GM23338 (cell line): ENCODE measurements at places on chromosomes 7 and 10.
A peak's percentile ranks its signal among the peaks of the same experiment; 100 is the strongest.

DNA sequence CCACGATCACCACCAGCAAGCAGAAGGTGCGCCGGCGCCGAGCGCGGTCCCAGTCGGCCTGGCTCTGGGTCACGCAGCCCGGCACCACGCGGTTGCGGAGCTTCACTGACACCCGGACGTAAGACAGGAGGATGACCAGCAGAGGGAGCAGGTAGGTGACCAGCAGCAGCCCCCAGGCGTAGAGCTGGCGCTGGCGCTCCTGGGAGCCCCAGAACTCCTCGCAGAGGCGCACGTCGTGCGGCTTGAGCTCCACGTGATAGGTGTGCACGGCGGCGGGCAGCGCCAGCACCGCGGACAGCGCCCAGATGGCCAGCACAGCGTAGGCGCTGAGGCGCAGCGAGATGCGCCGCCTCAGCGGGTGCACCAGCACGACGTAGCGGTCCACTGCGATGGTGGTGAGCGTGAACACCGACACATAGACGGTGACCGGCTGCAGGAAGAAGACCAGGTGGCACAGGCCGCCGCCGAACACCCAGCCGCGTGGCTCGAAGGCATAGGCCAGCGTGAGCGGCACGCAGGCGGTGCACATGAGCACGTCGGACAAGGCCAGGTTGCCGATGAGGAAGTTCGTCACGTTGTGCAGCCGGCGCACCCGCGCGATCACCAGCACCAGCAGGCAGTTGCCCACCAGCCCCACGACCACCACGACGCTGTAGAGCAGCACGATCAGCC is 920 bp downstream of the PRLHR start:
- DNase-seq, result peak; percentile 97

GRCh38 chr7:101506531-101506930 is 122.6 kb downstream of the MYL10 start:
- DNase-seq, result no peak

GRCh38 chr10:82037076-82037475 is 162.1 kb downstream of the NRG3 start:
- no peak for DNase-seq

- DNase-seq, result no peak
These were observed 138.0 kb downstream of the FRMD4A start for GRCh38 chr10:14192746-14193145.

DNA sequence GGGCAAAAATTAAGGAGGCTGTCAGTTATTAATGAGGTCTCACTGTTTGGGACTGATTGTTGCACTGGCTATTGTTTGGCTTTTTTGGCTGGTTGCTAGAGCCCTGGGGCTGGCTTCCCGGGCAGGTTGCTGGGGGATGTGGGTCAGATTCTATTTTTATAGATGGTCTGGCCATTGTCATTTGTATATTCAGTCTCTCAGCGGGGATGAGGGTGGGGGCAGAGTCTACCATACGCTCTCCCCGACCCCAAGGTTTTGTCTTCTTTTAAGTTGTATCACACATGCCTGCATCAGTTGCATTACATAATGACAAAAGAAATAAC is 84.3 kb upstream of the GRB10 start:
- DNase-seq, result no peak

DNA sequence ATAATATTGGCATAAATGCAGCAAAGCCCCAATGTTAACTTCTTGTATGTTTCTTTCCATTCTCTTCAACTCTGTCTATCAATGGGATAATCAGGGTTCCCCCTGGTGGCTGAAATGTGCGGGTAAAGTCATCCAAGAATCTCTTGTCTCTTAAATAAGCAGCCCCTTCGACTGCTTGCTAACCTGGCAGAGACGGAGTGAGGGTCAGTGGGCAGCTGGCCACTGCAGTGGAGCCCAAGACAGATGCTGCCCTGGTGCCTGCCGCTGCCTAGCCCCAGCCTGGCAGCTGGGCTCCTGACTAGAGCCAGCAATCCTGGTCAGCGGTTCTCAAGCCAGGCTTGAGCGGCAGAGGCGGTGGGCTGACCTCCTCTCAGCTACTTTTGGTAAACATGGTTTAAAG is 248.9 kb downstream of the COBL start:
- peak; percentile 93 for DNase-seq

DNA sequence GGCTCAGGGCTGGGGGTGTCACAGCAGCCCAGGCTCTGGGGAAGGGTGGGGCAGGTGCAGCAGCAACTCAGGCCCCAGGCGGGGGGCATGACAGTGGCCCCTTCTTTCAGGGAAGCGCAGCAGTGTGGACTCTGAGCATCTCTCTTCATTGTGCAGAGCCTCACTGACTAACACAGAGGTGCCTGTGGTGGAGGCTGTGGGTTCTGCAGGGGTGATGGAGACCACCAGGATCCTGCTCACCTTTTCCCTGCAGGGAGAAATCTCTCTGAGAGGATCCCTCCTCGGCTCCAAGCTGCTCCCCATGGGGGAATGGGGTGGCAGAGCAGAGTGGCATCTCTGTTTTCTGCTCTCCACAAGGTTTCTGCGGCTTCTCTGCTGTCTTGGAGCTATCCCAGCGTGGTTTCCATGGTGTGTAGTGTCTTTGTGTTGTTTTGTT is 37.8 kb upstream of the SHH start:
- DNase-seq, result no peak

- DNase-seq, result no peak
These were observed 113.5 kb downstream of the CELF2 start for GRCh38 chr10:11131112-11131639.

GRCh38 chr10:44297963-44298362 is 86.9 kb downstream of the CXCL12 start:
- peak; percentile 51 for DNase-seq

GRCh38 chr7:121689749-121690148 is 183.2 kb upstream of the PTPRZ1 start:
- DNase-seq, result no peak

DNA sequence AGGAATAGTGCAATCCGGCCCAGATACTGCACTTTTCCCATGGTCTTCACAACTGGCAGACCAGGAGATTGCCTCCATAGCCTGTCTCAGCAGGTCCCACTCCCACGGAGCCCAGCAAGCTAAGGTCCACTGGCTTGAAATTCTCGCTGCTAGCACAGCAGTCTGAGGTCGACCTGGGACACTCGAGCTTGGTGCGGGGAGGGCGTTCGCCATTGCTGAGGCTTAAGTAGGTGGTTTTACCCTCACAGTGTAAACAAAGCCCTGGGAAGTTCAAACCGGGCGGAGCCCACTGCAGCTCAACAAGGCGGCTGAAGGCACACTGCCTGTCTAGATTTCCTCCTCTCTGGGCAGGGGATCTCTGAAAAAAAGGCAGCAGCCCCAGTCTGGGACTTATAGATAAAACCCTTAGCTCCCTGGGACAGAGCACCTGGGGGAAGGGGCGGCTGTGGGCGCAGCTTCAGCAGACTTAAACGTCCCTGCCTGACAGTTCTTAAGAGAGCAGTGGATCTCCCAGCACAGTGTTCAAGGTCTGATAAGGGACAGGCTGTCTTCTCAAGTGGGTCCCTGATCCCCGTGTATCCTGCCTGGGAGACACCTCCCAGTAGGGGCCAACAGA is 293.5 kb upstream of the GALNT17 start:
- DNase-seq, result no peak

DNA sequence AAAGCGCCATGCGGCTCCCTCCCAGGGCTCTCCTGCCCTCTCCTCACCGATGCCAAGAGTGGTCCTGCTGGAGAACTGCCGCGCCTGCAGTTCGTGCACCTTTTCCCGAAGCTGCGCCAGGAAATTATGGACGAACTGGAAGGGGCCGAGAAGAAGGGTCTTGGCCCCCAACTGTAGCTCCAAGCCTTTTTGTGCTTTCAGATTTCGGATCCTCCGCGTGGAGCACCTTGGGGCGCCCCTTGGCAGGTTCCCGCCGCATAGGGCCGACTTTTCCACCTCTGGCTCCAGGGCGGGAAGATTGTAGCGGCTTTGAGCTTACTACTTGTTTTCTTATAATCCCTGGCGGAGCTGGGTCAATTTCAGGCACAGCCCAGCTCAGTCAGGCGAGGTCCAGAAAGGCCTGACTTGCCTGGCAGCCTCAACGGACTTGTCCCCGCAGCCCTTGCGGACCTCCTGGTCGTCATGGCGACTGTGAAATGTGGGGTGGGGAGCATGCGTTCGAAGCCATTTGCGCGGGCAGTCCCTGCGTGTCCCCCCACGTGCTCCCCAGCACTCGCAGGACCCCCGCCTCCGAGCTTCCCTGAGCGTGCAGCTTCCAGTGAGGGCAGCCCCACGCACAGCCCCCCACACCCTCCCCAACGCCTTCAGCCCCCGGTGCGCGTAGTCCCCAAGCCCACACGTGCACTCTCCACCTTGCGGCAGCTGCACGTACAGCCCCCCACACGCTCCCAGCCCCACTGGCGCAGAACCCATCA is 129.9 kb downstream of the KBTBD2 start:
- peak; percentile 73 for DNase-seq

DNA sequence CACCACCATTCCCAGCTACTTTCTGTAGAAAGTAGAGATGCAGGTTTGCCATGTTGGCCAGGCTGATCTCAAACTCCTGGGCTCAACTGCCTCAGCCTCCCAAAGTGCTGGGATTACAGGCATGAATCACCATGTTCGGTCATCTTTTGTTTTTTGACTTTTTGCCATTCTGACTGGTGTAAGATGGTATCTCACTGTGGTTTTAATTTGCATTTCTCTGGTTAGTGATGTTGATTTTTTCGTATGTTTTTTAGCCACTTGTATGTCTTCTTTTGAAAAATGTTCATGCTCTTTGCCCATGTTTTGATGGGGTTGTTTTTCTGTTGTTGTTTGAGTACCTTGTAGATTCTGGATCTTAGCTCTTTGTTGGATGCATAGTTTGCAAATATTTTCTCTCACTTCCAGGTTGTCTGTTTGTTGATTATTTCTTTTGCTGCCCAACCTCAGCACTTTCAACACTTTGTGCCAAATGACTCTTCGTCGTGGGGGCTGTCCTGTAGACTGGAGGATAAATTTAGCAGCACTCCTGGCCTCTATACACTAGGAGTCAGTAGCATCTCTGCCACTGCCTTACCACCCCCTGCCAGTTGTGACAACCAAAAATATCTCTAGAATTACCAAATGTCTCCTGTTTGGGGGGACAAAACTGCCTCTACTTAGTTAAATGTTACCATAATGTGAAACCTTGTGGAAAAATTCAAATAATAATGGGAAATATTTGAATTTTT is 6.5 kb upstream of the CPED1 start:
- DNase-seq, result peak; percentile 38

DNA sequence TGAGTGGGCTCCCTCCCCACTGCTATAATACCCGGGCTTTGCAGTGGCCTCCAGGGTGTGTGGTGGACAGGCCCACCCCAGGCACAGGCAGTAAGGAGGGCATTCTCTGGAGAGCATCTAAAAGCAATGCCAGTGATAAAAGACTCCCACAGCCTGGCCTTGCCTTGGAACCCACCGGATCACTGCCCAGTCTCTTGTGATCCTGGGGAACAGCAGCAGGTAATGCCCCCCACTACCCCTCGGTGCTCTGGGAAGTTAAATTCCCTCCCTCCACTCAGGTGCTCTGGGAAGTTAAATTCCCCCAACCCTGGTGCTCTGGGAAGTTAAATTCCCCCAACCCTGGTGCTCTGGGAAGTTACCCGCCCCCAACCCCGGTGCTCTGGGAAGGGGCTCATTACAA is 565.2 kb downstream of the TCERG1L start:
- DNase-seq, result no peak

GRCh38 chr7:33893377-33893776 is 12.0 kb upstream of the BMPER start:
- DNase-seq, result no peak

DNA sequence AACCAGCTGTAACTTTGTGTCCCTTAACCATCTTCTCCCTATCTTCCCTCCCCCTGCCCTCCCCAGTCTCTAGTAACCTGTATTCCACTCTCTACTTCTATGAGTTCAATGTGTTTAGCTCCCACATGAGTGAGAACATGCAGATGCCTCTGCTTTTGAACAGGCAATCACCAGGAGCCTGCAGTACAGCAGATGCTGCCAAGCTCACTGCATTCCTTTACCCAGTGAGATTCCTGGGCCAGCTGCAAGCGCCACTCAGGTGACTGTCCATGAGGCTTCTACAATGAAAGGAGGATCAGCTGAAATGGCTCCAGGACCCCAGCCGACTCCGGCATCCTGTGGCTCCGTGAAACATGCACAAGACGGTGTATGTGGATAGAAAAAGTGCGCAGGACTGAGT is 15.7 kb downstream of the GRID1 start:
- DNase-seq, result no peak

- DNase-seq, result no peak
These were observed 16.6 kb upstream of the AFAP1L2 start for GRCh38 chr10:114420811-114421485.

DNA sequence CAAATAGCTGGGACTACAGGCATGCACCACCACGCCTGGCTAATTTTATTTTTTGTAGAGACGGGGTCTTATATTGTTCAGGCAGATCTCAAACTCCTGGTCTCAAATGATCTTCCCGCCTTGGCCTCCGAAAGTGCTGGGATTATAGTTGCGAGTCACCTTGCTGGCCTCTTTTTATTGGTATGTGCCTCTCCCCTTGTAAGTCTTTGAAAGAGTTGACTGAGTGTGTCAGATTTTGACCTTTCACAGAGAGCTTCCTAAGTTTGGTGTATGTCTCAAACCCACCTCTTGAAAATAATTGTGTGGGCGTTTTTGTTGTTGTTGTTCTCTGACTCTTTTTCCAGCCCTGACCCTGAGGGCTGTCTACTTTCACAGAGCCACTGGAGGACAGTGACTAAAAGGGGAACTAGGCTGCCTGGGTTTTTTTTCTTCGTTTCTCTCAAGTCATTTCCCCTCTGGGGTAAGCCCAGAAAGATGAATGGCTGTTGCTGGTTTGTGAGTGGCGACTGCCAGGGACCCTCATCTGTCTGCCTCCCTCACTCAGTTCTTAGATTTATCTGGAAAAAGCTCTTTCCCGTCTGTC is 262.8 kb downstream of the ZEB1 start:
- no peak for DNase-seq

DNA sequence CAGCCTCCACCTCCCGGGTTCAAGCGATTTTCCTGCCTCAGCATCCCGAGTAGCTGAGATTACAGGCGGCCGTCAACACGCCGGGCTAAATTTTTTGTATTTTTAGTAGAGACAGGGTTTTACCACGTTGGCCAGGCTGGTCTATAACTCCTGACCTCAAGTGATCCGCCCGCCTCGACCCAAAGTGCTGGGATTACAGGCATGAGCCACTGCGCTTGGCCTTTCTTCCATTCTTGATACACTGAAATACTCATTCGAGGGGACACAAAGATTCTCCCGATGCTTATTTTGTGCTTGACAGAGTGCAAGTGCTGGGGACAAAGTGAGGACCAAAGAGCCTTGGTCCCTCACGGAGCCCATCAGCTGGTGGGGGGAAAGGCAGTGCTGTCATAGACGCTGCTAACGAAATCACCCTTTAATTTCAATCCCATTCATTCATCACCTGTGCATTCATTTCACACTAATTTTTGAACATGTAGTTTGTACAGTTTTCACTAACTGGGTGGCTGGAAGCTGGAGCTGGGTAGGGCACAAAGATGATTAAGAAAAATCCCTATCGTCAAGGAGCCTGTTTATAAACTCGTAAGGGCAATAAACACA is 621 bp upstream of the FAM133B start:
- DNase-seq, result no peak
